ENCODE measurements at places on chromosomes 4 and X.
A peak's percentile ranks its signal among the peaks of the same experiment; 100 is the strongest.

DNA sequence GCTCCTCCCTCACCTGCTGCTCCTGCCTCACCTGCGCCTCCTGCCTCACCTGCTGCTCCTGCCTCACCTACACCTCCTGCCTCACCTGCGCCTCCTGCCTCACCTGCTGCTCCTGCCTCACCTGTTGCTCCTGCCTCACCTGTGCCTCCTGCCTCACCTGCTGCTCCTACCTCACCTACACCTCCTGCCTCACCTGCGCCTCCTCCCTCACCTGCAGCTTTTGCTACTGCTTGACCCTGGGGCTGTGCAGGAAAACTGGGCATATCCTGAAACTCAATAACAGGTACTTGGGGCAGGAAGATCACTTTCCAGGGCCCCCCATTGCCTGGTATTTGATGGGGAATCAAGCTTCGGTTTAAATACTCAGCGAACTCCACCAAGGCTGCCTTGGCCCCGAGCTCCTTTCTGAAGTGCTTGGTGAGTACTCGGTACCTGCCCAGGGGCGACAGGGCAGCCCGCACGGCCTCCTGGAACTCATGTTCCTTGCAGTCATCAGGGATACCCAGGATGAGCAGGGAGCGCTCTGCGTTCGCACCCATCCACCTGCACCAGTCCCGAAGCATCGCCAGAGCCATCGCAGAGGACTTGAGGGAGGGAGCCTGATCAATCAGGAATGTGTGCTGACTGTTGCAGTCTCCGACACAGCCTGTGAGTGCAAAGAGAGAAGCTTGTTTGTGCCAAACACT, 2.7 kb downstream of the PNMA6E start:
- DNase-seq: no peak

GRCh38 chrX:30005813-30006212, 209.6 kb upstream of the MAGEB2 start:
- DNase-seq: no peak

- DNase-seq: no peak
These were observed 1.8 kb downstream of the CCNI start for GRCh38 chr4:77073981-77074380.

DNA sequence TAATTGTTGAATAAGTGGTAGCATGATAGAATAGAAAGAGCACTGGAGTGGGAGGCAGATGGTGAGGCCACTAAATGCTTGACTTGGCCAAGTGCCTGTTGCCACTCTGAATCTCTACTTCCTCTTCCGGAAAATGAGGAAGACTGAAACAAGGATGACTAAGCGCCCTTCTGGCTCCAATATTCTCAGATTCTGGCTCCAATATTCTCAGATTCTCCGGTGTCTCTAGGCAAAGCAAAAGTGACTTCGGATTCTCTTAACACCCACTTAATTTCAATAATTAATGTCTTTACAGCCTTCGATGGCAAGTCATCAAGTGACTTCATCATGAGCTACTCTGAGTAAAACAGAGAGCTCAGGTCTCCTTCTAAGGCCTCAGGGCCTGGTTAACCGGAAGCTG, 402.2 kb upstream of the FGF13 start:
- DNase-seq: no peak

DNA sequence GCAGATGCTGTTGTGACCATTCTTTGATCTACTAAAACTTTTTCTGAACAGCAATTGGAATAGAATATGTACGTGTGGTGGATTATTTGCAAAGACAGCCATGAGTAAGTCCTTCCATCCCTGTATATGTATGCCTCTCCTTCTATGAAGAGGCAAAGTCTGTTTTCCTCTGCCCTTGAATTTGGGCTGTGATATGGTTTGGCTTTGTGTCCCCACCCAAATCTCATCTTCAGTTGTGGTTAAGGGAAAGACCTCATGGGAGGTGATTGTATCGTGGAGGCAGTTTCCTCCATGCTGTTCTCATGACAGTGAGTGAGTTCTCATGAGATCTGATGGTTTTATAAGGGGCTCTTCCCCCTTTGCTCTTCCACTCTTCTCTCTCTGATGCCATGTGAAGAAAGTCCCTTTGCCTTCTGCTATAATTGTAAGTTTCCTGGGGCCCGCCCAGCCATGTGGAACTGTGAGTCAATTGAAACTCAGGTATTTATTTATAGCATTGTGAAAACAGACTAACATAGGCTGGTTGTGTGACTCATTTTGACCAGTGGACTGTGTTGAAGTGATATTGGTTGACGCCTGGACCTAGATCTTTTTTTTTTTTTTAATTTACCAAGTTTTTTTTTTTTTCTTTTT, 108.3 kb upstream of the CAMK2D start:
- DNase-seq: no peak

DNA sequence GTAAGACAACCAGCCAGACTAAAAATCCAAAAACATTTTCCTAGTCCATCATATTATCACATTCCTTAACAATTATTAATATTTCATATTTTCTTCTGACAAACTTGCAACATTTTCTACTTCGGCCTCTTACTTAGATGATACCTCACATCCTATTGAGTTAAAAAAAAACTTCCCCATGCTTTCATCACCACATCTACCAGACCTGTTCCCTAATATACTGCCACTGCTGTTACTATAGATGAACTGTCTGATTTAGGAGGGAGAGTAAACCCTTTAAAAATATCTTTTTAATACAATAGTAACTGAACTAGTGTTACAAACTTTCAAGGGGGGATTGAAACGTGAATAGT, 1.5 kb downstream of the FAM200B start:
- DNase-seq: no peak

GRCh38 chr4:156501962-156502361, 469.6 kb downstream of the PDGFC start:
- no peak for DNase-seq

DNA sequence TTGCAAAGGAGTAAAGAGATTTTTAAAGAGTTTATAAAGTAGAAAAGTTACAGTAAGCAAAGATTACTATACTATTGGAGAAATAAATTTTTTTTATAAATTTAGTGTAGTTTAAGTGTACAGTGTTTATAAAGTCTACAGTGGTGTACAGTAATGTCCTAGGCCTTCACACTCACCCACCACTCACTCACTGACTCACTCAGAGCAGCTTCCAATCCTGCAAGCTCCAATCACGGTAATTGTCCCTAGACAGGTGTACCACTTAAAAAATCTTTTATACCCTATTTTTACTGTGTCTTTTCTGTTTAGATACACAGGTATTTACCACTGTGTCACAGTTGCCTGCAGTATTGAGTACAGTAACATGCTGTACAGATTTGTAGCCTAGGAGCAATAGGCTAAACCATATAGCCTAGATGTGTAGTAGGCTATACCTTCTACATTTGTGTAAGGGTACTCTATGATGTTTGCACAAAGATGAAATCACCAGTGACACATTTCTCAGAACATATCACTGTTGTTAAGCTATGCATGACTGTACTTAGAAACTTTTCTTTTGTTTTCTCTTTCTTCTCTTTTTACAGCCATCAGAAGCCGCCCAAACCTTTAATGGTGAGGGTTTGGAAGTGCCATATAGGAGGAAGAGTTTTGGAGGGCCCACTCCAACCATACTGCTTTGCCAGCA, 11.8 kb upstream of the SH3RF1 start:
- DNase-seq: no peak

DNA sequence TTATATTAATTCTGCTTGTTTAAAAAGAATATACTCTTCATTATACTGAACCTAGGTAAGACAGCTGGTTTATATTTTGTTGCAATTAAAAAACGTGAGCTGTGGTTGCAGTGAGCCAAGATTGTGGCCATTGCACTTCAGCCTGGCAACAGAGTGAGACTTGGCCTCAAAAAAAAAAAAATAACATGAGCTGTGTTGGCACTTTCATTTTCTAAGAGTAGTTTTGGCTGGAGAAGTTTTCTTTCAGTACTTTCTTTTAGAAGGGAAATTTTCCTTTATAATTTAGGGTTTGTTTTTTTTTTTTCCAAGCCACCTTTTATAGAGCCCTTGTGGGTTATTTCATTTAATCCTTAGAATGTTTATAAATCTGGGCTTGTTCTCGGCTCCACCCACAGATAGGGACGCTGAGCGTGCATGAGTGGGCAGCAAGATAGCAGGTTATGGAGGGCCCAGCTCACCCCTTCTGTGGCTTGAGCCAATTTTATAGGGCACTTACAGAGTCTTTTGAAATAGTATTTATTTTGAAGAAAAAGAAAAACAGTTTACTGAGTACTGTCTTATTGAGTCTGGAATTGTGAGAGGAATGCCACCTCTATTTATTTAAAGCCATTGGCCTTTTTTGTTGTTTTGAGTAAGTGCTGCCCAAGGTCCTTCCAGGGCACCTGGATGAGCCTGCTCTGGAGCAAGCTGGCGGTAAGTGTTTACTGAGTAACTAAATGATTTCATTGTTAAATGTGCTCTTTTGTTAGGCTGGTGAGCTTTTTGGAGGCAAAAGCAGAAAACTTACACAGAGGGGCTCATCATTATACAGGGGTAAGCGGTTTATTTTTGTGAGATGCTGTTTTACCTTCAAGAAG, 60.9 kb downstream of the HTT start:
- no peak for DNase-seq

- DNase-seq: no peak
These were observed 61.0 kb downstream of the ANXA3 start for GRCh38 chr4:78612398-78613178.

GRCh38 chr4:40377512-40378365, 42.6 kb downstream of the CHRNA9 start:
- DNase-seq: no peak

GRCh38 chrX:57565198-57565597, 26.6 kb upstream of the ZXDB start:
- DNase-seq: no peak

- no peak for DNase-seq
These were observed 281.2 kb upstream of the GNPDA2 start for GRCh38 chr4:45007508-45007907.

DNA sequence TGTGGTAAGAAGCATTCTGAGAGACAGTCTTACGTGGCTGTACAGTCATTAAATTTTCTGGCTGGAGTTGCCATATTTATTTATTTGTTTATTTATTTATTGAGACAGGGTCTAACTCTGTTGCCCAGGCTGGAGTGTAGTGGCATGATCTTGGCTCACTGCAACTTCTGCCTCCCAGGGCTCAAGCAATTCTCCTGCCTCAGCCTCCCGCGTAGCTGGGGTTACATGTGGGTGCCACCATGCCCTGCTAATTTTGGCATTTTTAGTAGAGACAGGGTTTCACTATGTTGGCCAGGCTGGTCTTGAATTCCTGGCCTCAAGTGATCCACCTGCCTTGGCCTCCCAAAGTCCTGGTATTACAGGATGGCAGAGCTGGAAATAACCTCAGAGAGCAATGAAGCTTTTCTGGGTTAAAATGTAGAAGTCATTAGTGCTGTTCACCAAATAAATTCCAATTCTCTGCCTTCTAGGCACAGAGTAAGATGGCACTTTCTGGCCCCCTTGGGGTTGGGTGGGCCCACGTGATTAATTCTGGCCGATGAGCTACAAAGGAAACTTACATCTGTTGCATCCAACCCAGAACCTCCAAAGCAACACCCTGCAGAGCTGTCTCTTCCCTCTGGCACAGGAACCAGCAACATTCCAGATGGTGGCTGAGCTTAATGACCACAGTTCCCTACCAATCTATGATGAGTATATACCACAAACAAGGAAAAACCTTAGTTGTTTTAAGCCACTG, 4.5 kb downstream of the MRFAP1 start:
- DNase-seq: no peak

DNA sequence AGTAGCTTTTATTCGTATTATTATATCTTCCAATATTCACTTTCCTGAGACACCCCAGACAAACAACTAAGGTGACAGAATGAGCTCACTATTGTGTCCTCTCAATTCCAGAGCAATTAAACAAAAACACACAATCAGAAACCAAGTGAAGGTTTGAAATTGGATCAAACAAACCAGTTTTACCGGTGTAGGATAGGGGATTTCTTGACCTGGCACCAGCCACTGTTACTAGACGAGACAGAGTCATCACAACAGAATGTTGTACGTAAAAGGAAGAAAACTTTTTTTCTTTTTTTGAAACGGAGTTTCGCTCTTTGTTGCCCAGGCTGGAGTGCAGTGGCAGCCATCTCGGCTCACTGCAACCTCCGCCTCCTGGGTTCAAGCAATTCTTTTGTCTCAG, 43.7 kb downstream of the LDOC1 start:
- no peak for DNase-seq

- no peak for DNase-seq
These were observed 52.4 kb downstream of the MAP3K15 start for GRCh38 chrX:19462879-19463278.

- no peak for DNase-seq
These were observed 2.6 kb downstream of the UGT2A3 start for GRCh38 chr4:68948985-68949384.

- DNase-seq: no peak
These were observed 182.1 kb downstream of the SCFD2 start for GRCh38 chr4:53183754-53184153.

DNA sequence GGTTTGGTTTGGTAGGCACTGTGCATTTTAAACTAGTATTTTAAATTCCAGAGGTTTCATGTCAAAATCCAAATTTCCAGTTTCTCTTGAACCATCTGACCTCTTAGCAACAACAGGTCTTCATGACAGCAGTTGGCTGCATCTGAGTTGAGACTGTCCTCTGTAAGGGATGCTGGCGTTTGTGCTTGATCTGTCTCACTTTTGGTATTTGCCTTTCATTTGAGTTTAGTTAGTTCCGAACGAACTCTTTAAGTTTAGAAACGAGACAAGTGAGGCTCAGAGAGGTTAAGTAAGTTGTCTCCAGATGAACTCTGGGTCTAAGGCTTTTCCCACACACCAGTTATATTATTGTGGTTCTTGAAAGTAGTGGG, 29.1 kb downstream of the SPARCL1 start:
- no peak for DNase-seq

GRCh38 chrX:69389101-69389501, 115.0 kb upstream of the NALF2 start:
- DNase-seq: no peak

DNA sequence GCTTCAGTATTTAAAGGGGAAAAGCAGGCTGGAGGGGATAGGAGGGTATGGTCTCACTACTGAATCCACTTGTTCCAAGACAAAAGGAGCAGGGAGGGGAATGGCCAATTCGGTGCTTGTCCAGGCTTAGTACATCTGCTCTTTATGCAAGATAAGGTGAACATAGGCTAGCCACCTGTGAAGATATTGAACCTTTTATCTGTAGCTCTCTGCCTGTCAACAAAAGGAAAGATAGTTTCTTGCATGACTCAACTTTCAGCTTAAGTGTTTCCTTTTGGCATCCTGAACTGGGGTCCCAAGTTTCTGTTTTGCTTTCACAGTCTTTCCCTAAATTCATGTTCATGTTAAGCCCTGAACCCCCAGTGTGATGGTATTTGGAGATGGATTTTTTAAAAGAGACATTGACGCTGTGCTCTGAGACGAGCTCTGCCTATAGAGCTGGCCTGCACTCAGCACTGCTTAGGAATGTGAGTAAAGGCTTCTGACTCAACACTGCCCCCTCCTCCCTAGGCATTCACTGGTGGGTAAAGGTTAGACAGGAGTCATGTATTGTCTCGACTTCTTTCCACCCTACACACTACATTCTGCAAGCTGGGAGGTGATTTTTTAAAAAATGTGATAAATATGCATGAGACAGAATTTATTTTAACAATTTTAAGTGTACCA, 28.2 kb downstream of the FAM149A start:
- DNase-seq: peak; percentile 66

GRCh38 chrX:128676651-128677050, 624.4 kb upstream of the ACTRT1 start:
- no peak for DNase-seq

- no peak for DNase-seq
These were observed 47.9 kb downstream of the MAD2L1 start for GRCh38 chr4:120018786-120019185.
